ENCODE measurements at places on chromosomes 11 and 22. TPM values are rescaled to one million over a fixed set of nuclear protein-coding genes. Genes with fewer than 3 reads are reported as not detected.

DNA sequence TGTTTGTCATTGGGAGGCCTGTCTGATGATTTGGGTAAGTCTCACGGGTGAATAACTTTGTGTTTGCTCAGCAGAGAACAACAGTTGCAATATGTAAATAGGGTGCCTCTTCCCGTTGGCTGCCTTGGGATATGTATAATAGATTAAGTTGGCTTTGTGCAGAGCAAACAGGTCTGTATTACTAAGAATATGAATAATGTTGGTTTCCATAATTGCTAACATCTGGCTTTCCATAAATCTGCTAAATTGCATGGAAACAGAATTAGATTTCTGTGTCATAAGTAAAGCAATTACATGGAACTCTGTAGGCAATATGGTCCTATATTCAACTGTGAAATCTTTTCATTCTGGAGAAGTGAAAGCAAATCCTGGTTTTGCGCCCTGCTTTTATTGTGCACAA is 636.0 kb upstream of the ANO5 start:
- no peak overlapping the region for H3K4me3 ChIP-seq
- H3K36me3 ChIP-seq, result no peaks in the 10 kb centered on the region
- no peak overlapping the region for H3K27ac ChIP-seq
- no peaks in the 10 kb centered on the region for H3K4me1 ChIP-seq
- DNase-seq, result no peak
- no peaks in the 10 kb centered on the region for H3K27me3 ChIP-seq

GRCh38 chr22:37502342-37503182 is 16.4 kb upstream of the MFNG start:
- no peak for DNase-seq
- peaks cover 13% of the 10 kb centered on the region for H3K27me3 ChIP-seq
- H3K4me3 ChIP-seq, result no peak overlapping the region
- H3K27ac ChIP-seq, result peak overlapping the region; percentile 3
- H3K36me3 ChIP-seq, result no peaks in the 10 kb centered on the region

DNA sequence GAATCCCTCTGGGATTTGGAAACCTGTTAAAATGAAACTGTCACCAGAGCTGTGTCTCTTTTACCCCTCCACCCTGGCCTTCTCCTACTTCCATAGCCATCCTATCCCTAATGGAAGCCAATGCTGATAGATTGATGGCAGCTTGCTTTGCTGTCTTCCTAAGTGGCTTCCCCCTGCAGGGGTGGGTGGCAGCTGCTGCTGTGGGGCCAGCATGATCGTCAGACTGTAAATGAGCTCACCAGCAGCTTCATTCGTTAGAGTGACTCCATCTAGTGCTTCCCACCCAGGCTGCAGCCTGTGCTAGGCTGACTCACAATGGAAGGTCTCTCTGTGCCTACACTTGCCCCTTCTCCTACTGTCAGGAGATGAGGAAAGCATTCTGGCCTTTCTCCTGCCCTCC is 311.0 kb downstream of the BUD13 start:
- no peak for DNase-seq
- H3K36me3 ChIP-seq, result no peaks in the 10 kb centered on the region
- no peak overlapping the region for H3K27ac ChIP-seq
- H3K4me1 ChIP-seq, result no peaks in the 10 kb centered on the region
- no peak overlapping the region for H3K4me3 ChIP-seq

GRCh38 chr11:30279796-30280195 is 43.1 kb upstream of the ARL14EP start:
- H3K4me1 ChIP-seq, result no peaks in the 10 kb centered on the region
- H3K36me3 ChIP-seq, result no peaks in the 10 kb centered on the region
- H3K27me3 ChIP-seq, result no peaks in the 10 kb centered on the region
- H3K27ac ChIP-seq, result no peak overlapping the region
- no peak overlapping the region for H3K4me3 ChIP-seq

DNA sequence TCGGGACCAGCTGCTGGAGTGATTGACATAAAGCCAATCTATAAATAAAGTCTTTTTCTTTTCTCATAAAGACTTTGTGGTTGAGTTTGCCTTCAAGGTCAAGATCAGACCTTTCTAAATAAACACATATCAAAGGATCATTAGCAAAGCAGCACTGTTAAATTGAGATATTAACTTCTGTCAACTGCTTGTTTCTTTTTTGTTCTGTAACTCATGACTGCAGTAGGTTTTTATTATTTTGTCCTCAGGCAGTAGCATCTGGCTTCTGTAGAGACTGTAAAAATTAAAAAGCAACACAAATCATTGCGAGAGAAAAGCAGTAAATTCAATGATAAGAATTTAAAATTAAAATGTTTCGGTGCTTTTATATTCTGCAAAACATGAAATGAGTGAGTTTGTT is 77.7 kb upstream of the NNMT start:
- no peaks in the 10 kb centered on the region for H3K27me3 ChIP-seq
- peaks cover 92% of the 10 kb centered on the region for H3K4me1 ChIP-seq
- H3K27ac ChIP-seq, result peak overlapping the region; percentile 73

DNA sequence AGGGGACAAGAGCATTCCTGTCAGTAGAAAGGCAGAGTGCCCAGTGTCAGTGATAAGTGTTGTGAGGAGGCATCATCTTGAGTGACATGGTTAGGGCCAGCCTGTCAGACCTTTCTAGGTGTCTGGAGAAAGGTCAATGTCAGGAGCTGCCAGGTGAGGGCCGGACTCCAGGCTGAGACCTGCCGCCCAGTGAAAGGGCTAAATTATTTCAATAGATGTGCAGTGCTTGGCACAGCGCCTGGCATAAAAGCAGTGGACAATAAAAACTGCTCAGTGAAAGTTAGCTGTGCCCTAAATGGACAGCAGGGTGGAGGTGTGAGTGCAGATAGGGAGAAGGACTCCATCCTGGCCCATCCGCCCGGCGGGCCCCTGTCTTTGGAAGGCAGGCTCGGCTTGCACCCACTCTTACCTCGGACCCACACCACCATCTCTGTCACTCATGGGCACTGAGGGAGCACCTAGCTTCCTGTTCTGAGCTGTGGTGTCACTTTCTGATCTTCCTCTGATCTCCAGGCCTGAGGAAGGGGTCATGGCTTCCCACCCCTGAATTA is 23.5 kb upstream of the WNT11 start:
- H3K4me1 ChIP-seq, result peaks cover 3% of the 10 kb centered on the region
- no peak overlapping the region for H3K27ac ChIP-seq
- peak; percentile 45 for DNase-seq
- no peaks in the 10 kb centered on the region for H3K36me3 ChIP-seq
- no peaks in the 10 kb centered on the region for H3K27me3 ChIP-seq
- no peak overlapping the region for H3K4me3 ChIP-seq

DNA sequence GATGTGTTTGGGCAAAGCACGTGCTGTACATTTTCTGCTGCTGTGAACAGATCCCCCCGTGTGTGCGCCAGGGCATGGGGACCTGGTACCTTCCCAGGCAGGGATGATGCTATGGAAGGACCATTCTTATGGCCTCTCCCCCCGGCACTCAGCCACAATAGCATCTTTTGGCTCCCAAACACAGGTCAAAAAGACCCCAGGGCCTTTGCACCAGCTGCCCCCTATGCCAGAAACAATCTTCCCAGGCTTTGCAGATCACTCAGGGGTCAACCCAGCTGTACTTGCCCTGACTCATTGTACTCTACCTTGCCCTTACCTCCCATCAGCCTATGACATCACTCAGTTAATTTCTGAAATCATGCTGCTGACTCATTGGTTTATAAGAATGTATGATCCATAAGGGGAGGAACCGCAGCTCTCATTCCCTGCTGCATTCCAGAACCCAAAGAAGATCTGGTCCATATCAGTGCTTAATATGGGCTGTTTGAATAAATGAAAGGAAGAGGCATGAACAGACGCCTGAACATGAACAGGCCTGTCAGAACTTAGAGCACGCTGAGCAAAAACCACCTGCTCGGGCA is 100.7 kb downstream of the CELSR1 start:
- no peaks in the 10 kb centered on the region for H3K27me3 ChIP-seq
- H3K36me3 ChIP-seq, result no peaks in the 10 kb centered on the region
- no peak for DNase-seq
- no peaks in the 10 kb centered on the region for H3K4me1 ChIP-seq
- H3K4me3 ChIP-seq, result no peak overlapping the region

DNA sequence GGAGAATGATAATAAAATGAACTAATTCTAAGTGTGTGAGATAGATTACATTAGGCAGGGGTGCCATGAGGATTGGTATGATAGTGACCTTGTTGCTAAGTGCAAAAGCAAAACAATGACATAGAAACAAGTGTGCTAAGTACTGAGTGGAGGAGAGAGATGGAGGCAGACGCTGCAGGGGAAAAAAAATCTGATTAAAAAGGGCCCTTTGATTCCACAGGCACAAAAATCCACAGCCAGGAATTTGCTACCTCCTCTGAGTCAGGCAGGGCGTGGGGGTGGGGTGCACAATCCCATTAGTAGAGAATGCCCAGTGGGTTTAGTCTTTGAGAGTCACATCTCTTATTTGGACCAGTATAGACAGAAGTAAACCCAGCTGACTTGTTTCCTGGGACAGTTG is at the start of gene CNTF:
Gene CNTF, plus strand, starts transcription at position 322 of the 400 bp plus-strand sequence. CDS start 88 bp downstream, outside the sequence.
- H3K27ac ChIP-seq, result no peak within 1 kb of the TSS
- H3K4me3 ChIP-seq, result no peak within 1 kb of the TSS
- DNase-seq, result no peak
- H3K4me1 ChIP-seq, result peaks cover 15% of the 10 kb centered on the region
- H3K36me3 ChIP-seq, result peaks cover 4% of the 10 kb centered on the region
- H3K27me3 ChIP-seq, result no peaks in the 10 kb centered on the region

The ELMOD1 gene
- 2.8 TPM for total RNA-seq

- no peak overlapping the region for H3K27ac ChIP-seq
- H3K4me3 ChIP-seq, result no peak overlapping the region
- no peaks in the 10 kb centered on the region for H3K4me1 ChIP-seq
- no peaks in the 10 kb centered on the region for H3K27me3 ChIP-seq
- DNase-seq, result no peak
- H3K36me3 ChIP-seq, result no peaks in the 10 kb centered on the region
These were observed 475.4 kb upstream of the CHORDC1 start for GRCh38 chr11:90698238-90698637.

DNA sequence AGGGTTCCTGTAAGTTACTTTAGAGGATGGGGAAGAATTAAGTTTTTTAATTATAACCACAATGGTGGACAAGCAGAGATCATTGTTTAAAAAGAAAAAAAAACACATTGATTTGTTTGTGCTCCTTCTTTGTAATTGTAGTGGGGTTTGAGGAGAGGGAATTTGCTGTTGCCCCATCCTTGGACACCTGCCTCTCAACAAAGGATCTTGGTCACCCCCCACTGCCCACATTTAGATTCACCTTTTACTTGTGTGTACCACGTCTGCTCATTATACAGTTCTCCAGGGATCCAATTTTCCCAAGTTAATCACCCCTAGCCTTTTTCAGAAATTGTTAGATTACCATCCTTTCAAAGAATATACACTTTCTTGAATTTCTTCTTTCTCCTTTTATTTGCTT is 53.0 kb downstream of the DNAJC24 start:
- H3K4me1 ChIP-seq, result no peaks in the 10 kb centered on the region
- no peak overlapping the region for H3K27ac ChIP-seq
- no peaks in the 10 kb centered on the region for H3K27me3 ChIP-seq
- DNase-seq, result no peak
- H3K36me3 ChIP-seq, result no peaks in the 10 kb centered on the region

GRCh38 chr11:19060629-19061028 is at the start of gene MRGPRX2:
Gene MRGPRX2, minus strand, starts transcription at chr11:19060717. Its CDS starts 4,315 bp downstream, at chr11:19056402.
- no peaks in the 10 kb centered on the region for H3K27me3 ChIP-seq
- H3K27ac ChIP-seq, result no peak within 1 kb of the TSS
- no peaks in the 10 kb centered on the region for H3K4me1 ChIP-seq
- no peaks in the 10 kb centered on the region for H3K36me3 ChIP-seq
